Astrocyte (in vitro differentiated cells and primary cell): ENCODE measurements at places on chromosomes 2 and 18. TPM values are rescaled to one million over a fixed set of nuclear protein-coding genes. Genes with fewer than 3 reads are reported as not detected.
A peak's percentile ranks its signal among the peaks of the same experiment; 100 is the strongest.

- DNase-seq: no peak
Measured at GRCh38 chr2:46518861-46519260, 39.5 kb downstream of the TMEM247 start.

GRCh38 chr2:210635257-210635656 lies 78.9 kb downstream of the CPS1 start:
- DNase-seq: no peak

DNA sequence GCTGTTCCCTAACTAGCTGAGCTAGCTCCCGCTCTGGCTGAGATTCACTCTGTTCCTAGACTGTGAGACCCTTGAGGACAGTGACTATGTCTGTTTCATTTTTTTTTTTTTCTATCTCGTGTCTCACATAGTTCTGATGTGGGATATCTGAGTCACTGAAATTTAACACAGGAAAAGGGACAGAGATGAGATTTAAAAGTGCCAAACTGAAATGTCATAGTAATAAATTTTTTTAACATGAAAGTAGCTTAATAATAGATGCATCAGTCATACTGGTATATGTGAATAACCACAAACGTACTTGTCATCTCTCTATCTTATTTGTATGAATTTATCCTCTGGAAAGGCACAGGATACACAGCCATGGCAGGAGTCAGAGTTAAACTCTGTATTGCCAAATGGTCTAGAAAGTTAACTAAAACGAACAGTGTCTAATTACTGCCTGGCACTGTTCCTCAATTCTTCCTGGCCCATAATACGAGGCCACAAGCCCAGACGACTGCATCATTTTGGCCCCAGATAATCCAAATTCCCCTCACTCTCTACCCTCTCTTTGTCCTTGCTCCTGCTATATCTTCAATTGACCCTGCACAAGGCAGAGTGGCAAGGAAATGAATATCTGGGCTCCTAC lies 87.5 kb downstream of the SATB2 start:
- peak; percentile 55 for DNase-seq

GRCh38 chr2:218927422-218927821 lies 32.0 kb upstream of the CDK5R2 start:
- no peak for DNase-seq

- DNase-seq: peak; percentile 31
Measured at GRCh38 chr18:62938006-62938405, 222.7 kb downstream of the PHLPP1 start.

- DNase-seq: no peak
Measured at GRCh38 chr2:194445226-194445625, 1211.8 kb upstream of the SLC39A10 start.

GRCh38 chr2:35585972-35586371 lies 769.6 kb upstream of the CRIM1 start:
- DNase-seq: no peak

GRCh38 chr2:230327418-230328154 lies 593 bp downstream of the SP140L start:
- no peak for DNase-seq

DNA sequence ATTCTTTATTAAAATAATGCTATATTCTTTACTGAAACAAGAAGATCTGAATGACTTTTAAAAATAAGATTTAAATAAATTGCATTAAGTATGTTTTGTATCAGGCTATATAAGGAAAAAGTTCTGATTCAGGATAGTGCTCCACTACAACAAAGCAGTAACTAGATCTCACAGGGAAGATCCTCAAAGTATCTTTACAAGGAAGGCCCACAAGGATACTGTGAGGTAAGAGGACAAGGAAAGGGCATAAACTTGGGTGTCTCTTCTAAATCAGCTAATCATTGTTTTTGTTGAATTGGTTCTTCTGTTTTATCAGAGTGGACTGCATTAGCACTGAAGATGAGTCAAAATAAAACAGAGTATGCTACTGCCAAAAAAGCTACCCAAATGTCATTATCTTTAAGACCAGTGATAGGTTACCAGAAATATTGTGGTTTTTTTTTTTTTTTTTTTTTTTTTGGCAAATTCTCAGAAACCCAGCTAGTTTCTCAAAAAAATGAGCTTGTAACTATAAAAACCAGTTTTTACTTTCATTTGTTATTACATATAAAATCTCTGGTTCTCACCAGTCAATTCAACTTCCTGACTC lies 160.9 kb downstream of the BAZ2B start:
- DNase-seq: no peak

GRCh38 chr18:77042583-77042982 lies 90.0 kb downstream of the MBP start:
- no peak for DNase-seq

GRCh38 chr2:173488861-173489260 lies 134.2 kb downstream of the CDCA7 start:
- no peak for DNase-seq

DNA sequence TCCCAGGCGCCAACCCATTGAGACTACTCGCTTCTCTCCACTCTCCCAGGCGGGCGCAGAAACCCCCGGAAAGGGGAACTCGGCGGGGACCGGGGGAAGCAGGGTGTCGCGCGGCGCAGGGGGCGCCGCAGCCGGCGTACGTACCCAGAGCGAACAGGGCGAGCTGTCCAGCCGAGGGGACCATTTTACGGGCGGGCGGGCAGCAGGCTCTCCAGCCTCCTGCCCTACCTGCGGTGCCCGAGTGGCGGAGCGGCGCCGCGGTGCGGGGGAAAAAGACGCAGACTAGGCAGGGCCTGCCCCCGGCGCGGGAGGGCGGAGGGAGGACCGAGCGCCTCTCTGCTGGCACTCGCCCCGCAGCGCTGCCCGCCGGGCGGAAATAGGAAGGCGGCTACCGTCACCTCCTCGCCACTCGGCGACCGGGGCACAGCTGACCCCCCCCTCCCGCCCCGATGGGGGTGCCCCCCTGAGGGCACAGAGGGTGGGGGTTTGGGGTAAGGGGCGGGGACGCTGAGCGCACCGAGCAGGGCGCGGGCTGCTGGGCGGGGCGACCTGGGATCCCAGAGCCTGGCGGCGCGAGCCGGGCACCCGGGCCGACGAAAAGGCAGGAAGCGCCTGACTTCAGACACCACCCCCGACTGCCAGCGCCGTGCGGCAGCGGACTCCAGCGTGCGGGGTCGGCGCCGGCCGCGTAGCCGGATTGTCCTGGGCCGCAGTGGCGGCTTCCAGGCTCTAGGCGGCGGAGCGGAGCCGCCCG lies at the start of gene TGFA:
TGFA (minus strand) TSS at position 243 of the 754 bp plus-strand sequence; CDS start at position 184, 59 bp downstream.
- peak; percentile 5 for DNase-seq

Gene TMEM247
- not detected in 2 replicates for total RNA-seq

Gene CNPPD1
- total RNA-seq: 26.6 and 28.1 TPM in 2 replicates

Gene ZNF519
- 5.0 and 7.7 TPM in 2 replicates for total RNA-seq

Gene DSG4
- not detected in 2 replicates for total RNA-seq

Gene DSC3
- total RNA-seq: 5.2 and 5.6 TPM in 2 replicates

Gene CTAGE1
- 0.12 and 0.30 TPM in 2 replicates for total RNA-seq

Gene EVA1A
- total RNA-seq: 19.0 and 28.6 TPM in 2 replicates

Gene SLC35G4
- total RNA-seq: not detected in 2 replicates

Gene EHD3
- total RNA-seq: 20.9 and 25.0 TPM in 2 replicates

Gene DNER
- 0.82 and 1.0 TPM in 2 replicates for total RNA-seq
